HuH-7.5 (cell line): ENCODE measurements at places on chromosomes 7 and 10.
A peak's percentile ranks its signal among the peaks of the same experiment; 100 is the strongest.

DNA sequence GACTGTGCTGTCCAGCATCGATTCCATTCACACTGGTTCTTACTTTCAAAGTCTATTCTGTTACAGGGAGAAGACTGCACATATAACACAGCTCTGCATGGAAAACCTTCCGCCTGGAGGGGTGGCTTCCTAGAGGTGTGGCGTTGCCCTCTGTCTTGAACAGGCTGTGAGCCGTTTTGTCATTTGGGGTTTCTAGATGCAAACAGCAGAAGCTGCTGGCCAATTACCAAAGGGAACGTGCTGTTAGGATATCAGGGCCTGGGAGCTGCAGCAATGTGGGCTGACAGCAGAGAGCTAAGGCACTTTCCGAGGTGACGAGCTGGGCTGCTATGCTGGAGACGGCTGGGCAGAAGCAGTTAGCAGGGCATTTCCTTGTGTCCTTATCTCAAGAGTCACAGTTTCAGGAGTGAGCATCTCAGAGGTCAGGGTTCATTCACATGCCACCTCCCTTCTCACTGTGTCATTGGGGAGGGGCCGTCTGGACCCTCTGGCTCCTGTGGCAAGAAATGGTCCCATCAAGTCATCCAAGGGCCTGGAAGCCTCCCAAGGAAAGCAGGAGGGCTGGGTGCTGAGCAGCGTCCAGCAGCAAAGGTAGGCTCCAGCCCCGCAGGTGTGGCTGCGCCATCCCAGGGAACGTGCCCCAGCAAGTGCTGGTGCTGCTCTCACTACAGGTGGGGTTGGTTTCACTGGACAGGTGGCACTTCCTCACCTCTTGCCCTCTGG lies 106.5 kb downstream of the WDR37 start:
- no peak for DNase-seq

DNA sequence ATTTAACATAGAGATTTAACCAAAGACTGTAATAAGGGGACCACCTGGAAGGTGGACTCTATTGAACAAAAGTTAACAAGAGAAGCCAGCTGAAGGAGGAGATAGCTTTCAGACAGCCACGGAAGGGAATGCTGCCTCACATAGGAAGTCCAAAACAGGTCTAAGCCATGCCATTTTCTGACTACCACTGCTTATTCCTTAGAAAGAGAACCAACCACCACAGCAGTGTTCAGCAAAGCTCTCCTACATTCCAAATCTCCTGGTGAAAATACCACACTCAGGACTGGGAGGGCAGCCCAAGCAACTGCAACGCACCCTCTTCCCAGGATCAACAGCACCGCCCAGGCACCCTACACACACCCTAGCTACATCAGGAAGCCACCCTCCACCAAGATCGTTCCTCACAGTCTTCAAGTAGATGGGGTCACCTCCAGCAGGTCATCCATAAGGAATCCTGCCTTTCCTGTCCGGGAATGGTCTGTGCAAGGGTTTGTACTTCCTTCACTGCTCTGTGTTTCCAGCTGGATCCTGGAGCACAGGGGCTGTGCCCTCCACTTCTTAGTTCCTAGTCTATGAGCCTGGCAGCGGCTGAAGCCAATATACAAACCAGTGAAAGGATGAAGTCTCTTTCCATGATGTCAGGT lies 2.5 kb downstream of the KIAA1549 start:
- no peak for DNase-seq

DNA sequence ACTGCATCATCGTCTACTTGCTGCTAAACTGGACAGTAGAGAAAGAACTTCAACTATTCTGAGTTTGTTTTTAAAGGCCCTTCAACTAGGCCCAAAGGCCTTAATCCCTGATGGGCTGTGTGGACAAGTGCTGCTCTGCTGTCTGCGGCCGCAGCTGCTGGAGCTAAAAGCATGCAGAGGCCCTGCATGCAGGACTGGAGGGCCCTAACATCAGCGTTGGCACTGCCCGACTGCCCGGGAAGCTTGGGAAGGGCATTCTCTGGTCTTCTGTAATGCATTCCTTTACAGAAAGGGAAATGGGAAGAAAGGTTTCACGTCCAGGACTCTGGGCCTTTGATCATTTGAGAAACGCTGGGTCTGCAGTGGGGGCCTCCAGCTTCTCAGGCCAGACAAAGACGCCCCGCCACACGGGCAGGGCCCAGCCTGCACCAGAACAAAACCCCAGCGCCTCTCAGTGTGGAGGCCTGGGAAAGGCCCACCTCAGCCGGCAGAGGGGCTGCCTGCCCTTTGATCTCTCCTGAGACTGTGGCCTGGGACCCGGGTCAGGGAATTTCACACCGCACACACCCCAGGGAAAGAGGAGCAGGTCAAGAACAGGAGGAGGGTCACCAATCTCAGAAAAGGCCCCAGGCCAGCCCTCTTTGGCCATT lies 229.3 kb downstream of the DNAJB6 start:
- DNase-seq: no peak

GRCh38 chr7:156274557-156274956 lies 366.0 kb upstream of the RNF32 start:
- no peak for DNase-seq

- DNase-seq: peak; percentile 39
Observed at GRCh38 chr7:66013938-66014337, 31.9 kb upstream of the GUSB start.

DNA sequence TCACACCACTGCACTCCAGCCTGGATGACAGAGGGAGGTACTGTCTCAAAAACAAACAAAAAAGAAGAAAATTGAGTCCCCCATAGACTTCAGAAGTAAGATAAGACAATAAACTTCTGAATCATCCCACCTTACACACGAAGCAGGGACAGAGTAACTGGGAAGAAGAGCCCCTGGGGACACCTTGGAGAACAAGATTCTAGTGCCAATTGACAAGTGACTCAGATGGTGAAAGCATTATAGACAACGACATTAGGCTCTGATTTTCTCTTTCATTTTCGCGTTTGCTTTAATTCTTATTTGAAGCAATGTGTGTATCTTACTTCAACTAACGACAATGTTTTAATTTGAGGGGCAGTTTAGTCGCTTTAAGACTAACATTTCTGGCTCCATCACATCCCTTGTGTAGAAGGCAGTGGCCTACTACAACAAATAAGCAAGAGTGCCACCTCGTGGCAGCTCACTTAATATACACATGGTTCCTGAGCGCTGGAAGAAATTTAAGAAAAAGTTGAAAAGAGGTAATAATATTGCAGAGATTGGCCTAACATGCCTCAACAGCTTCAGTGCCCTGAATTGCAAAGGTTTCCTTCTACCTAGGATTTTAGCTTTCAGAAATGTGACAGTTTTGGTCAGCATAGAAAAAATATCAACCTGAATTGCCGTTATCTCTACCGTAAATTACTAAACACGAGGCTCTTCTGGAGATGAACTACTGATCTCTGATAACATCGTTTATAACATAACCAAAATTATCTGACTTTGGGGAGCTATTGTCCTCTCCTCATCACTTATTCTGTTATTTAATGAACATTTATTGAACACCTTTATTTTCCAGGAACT lies 36.7 kb downstream of the ASNS start:
- DNase-seq: peak; percentile 46

- peak; percentile 32 for DNase-seq
Observed at GRCh38 chr10:32139223-32140073, 83.2 kb upstream of the KIF5B start.

- DNase-seq: no peak
Observed at GRCh38 chr10:97843281-97843671, 6.4 kb upstream of the GOLGA7B start.
